Vagina (tissue), 2 donors: ENCODE measurements at places on chromosomes 2 and 18.

- no peak for DNase-seq
Measured at GRCh38 chr2:232688201-232688600, 8.9 kb upstream of the GIGYF2 start.

DNA sequence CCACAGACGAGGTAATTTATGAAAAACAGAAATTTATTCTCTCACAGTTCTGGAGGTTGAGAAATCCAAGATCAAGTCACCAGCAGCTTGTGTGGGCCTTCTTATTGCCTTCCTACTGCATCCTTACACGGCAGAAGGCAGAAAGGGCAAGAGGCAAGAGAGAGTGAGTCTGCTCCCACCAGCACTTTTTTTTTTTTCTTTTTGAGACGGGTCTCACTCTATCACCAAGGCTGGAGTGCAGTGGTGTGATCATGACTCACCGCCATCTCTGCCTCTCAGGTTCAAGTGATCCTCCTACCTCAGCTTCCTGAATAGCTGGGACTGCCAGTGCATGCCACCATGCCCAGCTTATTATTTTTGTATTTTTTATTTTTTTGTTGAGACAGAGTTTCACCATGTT, 78.5 kb upstream of the HK2 start:
- DNase-seq = no peak

DNA sequence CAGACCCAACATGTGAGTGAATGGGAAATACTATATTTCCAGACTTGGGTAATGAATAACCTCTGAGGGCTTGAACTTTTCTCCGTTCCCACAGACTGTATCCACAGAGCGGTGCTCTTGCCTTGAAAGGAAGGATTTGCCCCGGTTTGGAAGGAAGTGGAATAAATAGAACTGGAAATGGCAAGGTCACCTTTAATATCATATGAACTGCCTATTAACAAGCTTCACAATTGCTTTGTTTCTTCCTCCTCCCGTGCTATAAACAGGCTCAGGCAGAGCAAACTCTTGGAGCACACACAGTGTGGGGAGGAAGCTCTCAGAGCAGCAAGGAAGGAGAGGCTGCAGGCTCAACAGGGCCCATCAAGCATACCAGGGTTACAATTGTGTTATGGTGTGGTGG, 28.5 kb upstream of the DARS1 start:
- DNase-seq = no peak

GRCh38 chr2:99863903-99864270, 278.5 kb downstream of the AFF3 start:
- DNase-seq = no peak

GRCh38 chr18:77162580-77162979, 30.0 kb upstream of the MBP start:
- DNase-seq = no peak

- no peak for DNase-seq
Measured at GRCh38 chr18:59242906-59243305, 22.9 kb downstream of the GRP start.

GRCh38 chr18:23102493-23103261, 32.6 kb upstream of the CABLES1 start:
- no peak for DNase-seq
